ENCODE measurements at places on chromosomes 3 and 15.

GRCh38 chr15:51134416-51135199, 39.9 kb upstream of the TNFAIP8L3 start:
- DNase-seq = no peak

GRCh38 chr15:34993412-34993811, 5.3 kb upstream of the ZNF770 start:
- DNase-seq = no peak

GRCh38 chr3:126201168-126201567, 20.8 kb upstream of the ALDH1L1 start:
- no peak for DNase-seq

DNA sequence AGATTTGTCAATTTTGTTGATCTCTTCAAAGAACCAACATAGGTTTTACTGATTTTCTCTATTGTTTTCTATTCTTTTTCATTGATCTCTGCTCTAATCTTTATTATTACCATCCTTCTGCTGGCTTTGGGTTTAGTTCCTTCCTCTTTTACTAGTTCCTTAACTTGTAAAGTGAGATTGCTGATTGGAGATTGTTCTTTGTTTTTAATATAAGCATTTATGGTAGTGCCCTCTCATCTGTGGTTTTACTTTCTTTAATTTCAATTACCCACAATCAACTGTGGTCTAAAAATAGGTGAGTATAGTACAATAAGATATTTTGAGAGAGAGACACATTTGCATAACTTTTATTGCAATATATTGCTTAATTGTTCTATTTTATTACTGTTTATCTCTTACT, 13.2 kb upstream of the CLRN1 start:
- no peak for DNase-seq

DNA sequence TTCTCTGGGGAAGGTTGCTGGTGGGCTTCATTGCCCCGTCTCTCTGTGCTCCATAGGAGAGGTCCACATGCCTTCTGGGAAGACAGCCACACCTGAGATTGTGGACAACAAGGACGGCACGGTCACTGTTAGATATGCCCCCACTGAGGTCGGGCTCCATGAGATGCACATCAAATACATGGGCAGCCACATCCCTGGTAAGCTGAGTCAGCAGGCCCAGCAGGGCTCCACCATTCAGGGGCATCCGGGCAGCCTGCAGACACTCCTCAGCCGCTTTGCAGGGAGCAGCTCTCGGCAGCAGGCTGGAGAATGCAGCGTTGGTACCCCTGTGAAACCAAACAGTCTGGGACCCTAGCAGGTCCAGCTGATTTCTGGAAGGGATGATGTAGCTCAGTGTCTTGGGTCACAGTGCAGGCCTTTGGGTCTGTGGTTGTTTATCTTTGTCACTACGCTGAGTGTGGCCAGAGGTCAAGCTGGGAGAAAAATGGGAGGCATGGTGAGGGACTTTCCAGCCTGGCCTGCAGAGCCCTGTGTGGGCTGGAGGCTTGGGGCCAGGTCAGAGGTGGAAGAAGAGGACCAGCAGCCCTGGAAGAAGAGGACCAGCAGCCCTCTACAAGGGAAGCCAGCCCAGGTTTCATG, 67.2 kb downstream of the DNASE1L3 start:
- no peak for DNase-seq

GRCh38 chr15:99503411-99503810, 62.4 kb upstream of the MEF2A start:
- no peak for DNase-seq

GRCh38 chr3:129514563-129514962, 13.9 kb upstream of the RHO start:
- DNase-seq = no peak

GRCh38 chr15:78872972-78873792, 492 bp downstream of the MORF4L1 start:
- DNase-seq = peak; percentile 73

GRCh38 chr3:150083655-150084042, 113.0 kb upstream of the PFN2 start:
- peak; percentile 97 for DNase-seq

GRCh38 chr15:92565351-92566125, 90.0 kb downstream of the FAM174B start:
- DNase-seq = no peak

- no peak for DNase-seq
Measured at GRCh38 chr3:90055666-90056065, 948.2 kb downstream of the EPHA3 start.

DNA sequence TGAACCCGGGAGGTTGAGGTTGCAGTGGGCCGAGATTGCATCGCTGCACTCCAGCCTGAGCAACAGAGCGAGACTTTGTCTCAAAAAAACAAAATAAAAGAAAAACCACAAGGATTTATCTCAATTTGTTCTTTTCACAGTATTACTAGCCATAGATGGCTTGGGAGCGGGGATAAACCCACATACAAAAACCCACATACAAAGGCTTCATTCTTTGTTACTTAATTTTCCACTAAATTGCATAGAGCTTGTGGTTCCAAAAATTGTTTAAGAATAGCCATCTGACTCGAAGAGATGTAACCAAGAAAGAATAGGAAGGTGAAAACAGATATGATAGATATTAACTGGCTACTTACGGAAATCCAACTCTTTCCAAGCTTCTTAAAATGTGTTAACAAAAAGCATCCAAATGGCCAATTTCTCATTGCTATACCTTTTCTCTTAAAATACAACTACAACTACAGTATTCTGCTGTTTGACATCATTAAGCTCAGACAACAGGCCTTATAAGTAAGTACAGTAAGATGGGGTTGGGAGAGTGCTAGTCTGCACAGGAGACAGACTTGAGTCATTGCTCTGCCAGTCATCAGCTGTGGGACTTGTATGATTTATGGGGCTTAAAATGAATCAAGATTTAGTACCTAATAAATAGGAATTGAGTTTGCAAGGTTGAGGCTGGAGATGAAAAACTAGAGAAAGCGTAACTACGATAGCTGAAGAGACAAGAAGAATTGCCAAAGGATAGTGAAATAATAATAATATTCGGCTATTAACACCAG, 96.6 kb upstream of the PLXND1 start:
- no peak for DNase-seq

DNA sequence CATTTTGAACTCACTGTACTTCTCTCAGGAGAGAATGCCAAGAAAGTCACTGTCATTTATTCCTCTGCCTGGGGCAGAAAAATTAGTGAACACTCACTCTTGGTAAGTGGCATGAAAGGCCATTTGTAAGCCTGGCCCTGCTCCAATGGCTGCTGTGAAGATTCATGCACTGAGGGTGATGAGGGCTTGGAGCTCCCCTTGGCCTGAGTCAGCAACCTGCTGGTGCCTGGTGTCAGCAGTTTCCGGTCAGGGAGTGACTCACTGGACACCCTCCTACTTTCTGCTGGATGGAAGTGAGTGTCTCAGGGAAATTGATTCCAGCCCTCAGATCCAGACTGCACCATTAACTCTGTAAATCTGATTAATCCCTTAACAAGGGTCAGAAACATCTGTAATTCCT, 37.6 kb downstream of the TRA2B start:
- no peak for DNase-seq

GRCh38 chr15:65578904-65579728, 31.8 kb downstream of the INTS14 start:
- DNase-seq = no peak

DNA sequence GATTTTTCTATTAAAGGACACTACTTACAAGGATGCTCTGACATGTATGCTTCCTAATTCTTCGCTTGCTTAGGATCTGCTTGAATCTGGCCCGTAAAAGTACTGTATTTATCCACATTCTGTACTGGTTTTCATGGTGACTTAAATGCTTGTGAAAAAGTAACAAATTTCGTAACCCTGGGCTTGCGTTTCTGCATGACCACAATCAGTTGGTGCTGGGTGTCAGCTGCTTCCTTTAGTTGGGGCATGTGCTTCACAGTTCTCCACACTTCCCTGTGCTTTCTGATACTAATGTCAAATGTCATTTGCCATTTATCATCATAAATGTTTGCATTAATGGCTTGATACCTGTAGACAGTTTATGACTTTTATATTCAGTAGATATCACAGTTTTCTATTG, 218.4 kb upstream of the MLF1 start:
- DNase-seq = no peak

DNA sequence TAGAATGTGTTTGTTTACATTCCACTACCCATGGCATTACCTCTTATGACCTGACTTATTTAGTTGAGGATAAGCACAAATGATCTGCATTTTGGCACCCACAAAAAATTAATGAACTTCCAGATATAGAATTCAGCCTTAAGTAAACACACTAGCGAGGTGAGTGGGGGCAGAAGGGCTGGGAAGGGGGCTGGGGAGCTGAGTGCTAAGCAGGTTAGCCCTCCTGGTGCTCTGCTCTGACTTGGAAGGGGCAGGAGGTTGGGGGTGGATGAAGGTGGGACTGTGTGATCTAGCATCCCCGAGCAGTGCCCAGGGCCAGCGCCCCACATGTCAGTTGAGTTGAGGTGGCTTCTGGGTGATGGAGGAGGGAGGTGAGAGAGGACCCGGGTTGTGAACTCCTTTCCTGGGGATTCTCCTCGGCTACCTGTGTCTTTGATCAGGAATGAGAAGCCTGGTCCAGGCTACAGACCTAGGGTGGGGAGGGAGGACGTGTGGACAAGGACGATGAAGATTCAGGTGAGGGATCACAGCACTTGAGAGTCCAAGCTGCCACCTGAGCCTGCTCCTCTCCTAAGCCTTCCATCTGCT, 178.6 kb upstream of the SMAD3 start:
- no peak for DNase-seq

- no peak for DNase-seq
Measured at GRCh38 chr3:53195602-53196574, 34.9 kb downstream of the PRKCD start.

- no peak for DNase-seq
Measured at GRCh38 chr3:152255290-152255689, 13.4 kb upstream of the MBNL1 start.

GRCh38 chr15:98226149-98226548, 265.6 kb downstream of the ARRDC4 start:
- no peak for DNase-seq

DNA sequence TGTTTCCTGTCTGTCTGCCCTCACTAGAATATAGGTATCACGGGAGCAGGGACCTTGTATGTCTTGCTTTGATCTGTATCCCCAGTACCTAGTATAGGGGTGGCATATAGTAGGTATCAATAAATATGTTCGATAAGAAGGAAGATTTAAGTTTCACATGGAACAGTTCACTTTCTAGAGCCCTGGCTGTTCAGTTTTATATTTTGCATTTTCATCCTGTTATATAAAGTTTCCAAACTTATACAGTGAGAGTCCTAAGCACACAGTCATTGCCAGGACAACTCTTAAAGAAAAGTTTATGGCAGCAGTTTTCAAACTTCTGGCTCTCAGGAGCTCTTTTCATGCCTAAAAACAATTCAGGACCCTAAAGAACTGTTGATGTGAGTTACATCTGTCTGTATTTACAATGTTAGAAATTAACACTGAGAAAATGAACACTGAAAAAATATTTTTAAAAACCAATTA, 13.4 kb downstream of the ITPR1 start:
- DNase-seq = no peak

Data from NCI-H446 treated with DMSO at 0.1 percent for 48 hours (cell line).